ENCODE measurements at places on chromosomes 12 and 14.

GRCh38 chr12:52776435-52776834 lies 710 bp downstream of the KRT76 start:
- DNase-seq, result no peak

DNA sequence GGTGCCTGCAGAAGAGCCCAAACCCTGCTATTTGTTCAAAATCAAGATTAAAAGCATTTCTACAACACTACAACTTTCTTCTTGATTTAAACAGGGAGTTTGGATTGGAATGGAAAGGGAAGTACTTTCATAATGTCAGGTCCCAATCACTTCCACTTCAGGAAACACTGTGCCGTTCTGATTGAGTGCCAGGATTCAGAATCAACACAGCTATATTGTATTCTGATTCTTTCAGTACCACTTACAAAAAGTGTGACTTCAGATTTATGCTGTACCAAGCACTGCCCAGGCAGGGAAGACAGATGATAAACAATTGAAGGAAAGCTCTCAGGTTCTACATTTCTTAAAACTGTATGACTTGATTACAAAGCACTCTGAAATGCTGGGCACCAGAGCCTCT lies 3.2 kb downstream of the TDP1 start:
- DNase-seq, result no peak

DNA sequence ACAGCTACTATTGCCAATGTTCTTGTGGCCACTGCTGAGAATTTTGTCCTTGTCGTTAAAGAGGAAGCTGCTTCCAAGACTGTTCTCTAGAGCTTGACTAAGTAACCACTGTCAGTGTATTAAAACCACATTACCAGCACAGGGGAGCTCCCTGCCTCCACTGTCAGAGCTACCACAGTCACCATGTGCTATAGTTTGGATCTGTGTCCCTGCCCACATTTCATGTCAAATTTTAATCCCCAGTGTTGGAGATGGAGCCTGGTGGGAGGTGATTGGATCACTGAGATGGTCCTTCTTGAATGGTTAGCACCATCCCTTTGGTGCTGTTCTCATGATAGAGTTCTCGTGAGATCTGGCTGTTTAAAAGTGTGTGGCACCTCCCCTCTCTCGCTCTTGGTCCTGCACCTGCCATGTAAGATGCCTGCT lies 23.2 kb upstream of the RAP1B start:
- no peak for DNase-seq

- no peak for DNase-seq
Observed at GRCh38 chr14:39680777-39681176, 248.5 kb upstream of the FBXO33 start.

- peak; percentile 77 for DNase-seq
Observed at GRCh38 chr12:87120440-87120839, 864.2 kb upstream of the MGAT4C start.

Measured in NCI-H2029 (cell line).